ENCODE measurements at places on chromosomes 5 and 9. TPM values are rescaled to one million over a fixed set of nuclear protein-coding genes. Genes with fewer than 3 reads are reported as not detected.

Gene FOXD4L5
- not detected for total RNA-seq

Gene IFNB1
- not detected for total RNA-seq

Gene PRDM9
- not detected for total RNA-seq

Gene ZDHHC11
- 1.0 TPM for total RNA-seq

Gene BAG1
- total RNA-seq = 30.7 TPM

DNA sequence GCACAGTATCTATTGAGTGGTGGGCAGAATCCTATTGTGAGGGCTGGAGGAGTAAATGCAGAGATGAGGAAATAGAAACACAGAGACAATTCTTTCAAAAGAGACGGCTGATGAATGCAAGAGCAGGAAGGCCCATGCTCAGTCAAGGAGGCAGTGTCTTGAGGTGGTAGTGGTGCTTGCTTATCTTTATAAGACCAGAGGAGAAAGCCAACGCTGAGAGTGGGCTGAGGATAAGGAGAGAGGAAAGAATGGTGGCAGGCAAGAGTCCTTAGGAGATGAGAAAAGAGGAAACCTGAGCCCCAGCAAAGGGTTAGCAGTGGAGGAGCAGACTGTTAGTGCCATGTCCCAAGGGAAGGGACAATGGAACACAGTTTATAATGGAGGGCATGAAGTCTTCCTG lies 86.0 kb downstream of the SNCAIP start:
- DNase-seq = no peak

GRCh38 chr5:66987126-66987525 lies 209.5 kb downstream of the CD180 start:
- DNase-seq = no peak

- DNase-seq = no peak
Observed at GRCh38 chr9:8206720-8207119, 407.1 kb upstream of the DMAC1 start.

DNA sequence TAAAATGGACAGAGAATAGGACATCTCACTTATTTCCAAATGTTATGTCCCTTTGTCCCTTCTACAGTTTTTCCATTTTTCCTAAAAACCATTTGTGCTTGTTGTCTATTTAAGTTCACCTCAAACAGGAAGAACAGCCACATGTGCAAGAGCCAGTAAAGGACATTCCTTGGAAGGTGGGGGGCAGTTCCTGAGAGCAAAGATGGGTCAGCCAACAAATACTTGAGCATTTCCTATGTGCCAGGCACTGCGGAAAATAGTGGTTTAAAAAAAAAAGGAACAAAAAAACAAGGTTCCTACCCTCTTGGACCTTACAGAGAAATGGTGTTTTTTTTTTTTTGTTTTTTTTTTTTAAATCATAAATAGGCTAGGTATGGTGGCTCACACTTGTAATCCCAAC lies 26.8 kb downstream of the ANP32B start:
- no peak for DNase-seq

DNA sequence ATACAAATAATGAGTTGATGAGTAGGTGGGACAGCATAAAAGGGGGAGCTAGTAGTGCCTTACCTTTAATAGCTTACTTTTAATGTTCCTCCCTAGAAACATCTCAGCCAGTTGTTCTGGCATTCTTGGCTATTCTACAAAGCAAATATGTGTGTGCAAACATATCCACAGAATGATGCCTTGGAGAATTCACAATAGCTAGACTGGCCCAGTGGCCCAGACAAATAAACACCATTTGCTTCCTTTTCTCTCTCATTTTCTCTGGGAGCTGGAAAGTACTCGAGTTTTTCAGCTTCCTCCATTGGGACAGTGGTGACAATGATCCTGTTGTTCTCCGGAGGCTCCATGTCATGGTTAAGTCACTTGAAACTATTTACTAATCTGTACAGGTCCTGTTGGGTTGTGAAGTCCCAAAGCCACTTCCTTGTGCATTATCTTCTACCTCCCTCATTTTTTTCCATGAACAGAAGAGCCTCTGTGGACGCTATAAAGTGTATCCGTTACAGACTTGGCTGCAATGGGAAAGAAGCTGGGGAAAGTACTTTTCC lies 122.9 kb downstream of the DMAC1 start:
- no peak for DNase-seq

DNA sequence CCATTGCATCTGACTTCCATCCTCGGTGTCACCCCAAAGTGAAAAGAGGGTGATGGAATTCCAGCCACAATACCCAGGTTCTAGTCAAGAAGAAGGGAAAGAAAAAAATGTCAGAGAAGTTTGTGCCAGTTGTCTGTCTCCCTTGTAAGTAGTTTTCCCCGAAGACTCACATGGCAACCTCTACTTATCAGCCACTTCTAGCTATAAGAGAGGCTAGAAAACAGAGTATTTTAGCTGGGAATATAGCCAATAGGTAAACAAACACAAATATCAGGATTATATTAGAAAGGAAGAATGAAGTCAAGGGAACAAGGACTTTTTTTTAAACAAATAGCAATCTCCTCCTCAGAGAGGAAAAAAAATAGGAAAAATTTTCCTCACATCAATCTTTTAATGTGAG lies 12.2 kb upstream of the ISL1 start:
- DNase-seq = no peak

- no peak for DNase-seq
Observed at GRCh38 chr5:126628102-126628501, 27.4 kb downstream of the PHAX start.

DNA sequence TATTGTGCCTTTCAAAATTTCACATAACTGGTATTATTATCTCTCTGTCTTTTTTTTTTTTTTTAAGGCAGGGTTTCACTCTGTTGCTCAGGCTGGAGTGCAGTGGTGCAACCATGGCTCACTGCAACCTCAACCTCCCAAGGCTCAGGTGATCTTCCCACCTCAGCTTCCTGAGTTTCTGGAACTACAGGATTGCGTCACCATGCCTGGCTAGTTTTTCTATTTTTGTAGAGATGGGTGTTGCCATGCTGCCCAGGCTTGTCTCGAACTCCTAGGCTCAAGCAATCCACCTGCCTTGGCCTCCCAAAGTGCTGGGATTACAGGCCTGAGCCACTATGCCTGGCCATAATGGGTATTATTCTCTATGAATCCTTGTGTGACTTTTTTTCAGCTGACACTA lies 402.3 kb upstream of the SMARCA2 start:
- no peak for DNase-seq

DNA sequence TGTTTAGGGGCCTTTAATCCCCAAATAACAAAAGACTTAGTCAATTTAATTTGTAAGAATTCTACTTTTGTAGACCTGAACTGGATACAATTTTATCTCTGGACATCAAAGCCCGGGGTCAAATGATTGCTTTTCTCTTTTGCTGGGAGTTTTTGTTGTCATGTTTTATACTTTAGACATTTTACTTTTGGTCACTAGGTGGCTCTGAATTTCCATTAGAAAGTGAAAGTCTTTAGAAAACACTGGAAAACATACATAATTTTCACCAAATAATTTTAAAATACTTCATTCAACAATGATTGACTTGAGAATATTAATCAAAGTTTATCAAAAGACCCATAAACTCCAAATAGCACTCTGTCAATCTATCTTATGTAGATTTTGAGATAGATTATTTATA lies 2.8 kb upstream of the PCA3 start:
- DNase-seq = no peak

DNA sequence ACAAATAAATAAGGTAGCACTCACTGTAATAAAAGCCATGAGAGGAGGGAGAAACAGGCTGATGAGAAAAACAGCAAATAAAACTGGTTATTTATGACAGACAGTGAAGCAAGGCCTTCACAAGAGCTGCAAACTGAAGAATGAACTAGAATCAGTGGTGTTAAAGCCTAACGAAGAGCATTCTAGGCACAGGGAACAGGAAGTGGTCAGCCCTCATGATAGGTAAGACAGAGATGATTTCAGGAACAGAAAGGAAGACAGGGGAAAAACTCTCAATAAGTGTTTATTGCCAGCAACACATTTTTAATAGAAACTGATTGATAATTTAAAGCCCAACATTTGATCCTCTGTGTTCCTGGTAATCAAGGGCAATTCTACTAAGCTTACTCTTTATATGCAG lies 124.5 kb downstream of the EDIL3 start:
- no peak for DNase-seq

GRCh38 chr5:115460472-115460871 lies 84.1 kb downstream of the FEM1C start:
- peak; percentile 87 for DNase-seq

DNA sequence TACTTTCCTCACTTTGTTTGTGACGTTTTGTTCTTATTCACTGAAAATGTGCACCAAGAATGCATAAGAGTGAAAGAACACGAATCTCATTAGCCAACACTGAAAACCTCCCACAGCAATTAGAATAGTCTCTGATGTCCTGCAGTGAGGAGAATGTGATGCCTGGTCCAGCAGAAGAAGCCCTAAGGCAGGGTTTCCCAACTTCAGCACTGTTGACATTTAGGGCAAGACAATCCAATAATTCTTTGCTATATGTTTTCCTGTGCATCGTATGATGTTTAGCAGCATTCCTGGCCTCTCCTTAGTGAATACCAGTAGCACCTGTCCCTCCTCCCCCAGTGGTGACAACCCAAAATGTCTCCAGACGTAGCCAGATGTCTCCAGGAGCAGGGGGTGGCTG lies 14.8 kb downstream of the MVB12B start:
- no peak for DNase-seq

Measured in A172 (cell line).